ENCODE measurements at places on chromosomes 3 and 15. TPM values are rescaled to one million over a fixed set of nuclear protein-coding genes. Genes with fewer than 3 reads are reported as not detected.
A peak's percentile ranks its signal among the peaks of the same experiment; 100 is the strongest.

- no peak for DNase-seq
Measured at GRCh38 chr3:86990012-86990733, 776 bp downstream of the VGLL3 start.

- no peak for DNase-seq
Measured at GRCh38 chr3:135190658-135191057, 395.6 kb downstream of the EPHB1 start.

- DNase-seq, result no peak
Measured at GRCh38 chr3:105868431-105868741, 426 bp downstream of the CBLB start.

The ACKR4 gene
- 1.2 TPM for polyA plus RNA-seq

The SPESP1 gene
- 2.4 TPM for polyA plus RNA-seq

GRCh38 chr3:43034911-43035310, 55.8 kb downstream of the GASK1A start:
- no peak for DNase-seq

GRCh38 chr15:36499412-36500389, 79.7 kb upstream of the CDIN1 start:
- DNase-seq, result peak; percentile 44

DNA sequence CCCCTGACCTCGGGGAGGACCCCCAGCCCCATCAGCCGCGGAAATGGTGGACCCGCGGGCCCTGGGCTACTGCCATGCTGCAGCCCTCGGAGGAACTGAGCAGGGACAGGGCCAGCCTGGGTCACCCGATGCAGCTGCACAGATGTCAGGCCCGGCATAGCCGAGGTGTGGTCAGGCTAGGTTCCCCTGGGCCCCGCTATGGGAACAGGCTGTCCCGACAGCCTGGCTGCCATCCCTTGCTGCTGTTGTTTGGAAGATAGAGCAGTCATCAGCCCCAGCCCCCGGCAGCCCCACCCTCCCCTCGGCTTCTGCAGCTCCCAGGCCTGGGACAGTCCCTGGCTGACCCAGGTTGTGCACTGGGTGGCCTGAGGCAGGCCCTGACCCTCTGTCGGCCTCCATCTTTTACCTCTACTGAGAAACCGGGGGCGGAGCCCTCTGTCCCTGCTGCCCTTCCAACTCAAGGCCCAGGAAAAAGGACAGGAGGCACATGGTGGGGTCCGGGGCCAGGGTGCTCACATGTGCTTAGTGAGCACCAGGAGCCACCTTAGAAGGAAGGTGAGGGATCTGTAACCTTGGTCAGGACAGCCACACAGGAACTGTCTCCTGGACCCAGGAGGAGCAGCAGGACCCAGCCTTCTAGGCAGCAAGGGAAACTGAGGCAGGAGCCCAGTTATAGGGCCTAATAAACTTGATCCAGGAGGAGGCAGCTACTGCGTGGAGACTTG, 31.5 kb upstream of the FBLN2 start:
- no peak for DNase-seq

The SLC2A2 gene
- not detected for polyA plus RNA-seq

The EPHB3 gene
- 35.0 TPM for polyA plus RNA-seq

DNA sequence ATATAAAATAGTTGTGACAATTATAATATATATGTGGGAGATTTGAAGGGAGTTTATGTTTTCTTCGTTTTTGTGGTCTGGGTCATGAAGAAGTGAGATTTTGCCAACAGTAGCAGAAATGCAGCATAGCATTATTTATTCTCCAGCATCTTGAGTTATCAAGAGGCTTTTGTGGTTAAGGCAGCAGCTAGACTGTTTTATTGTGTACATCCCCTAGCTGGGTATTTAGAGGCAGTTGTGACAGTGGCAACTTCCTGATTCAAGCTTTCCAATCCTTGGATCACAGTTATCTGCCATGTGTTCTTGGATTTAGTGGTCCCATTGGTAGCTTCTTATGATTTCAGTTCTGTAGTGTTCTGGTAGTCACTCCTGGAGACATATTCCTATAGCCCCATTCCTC, 29.0 kb downstream of the ARIH1 start:
- DNase-seq, result no peak

GRCh38 chr15:67176195-67176971, 78.1 kb downstream of the AAGAB start:
- no peak for DNase-seq

GRCh38 chr3:18597919-18598318, 172.8 kb upstream of the SATB1 start:
- no peak for DNase-seq

The C3orf18 gene
- polyA plus RNA-seq, result 23.6 TPM
